Stimulated activated CD8-positive, alpha-beta memory T cell treated with anti-CD3 and anti-CD28 coated beads, Interleukin-15, amount 100 ng/mL, for 24 hours (primary cell): ENCODE measurements at places on chromosomes 7 and 10.

- no peak for DNase-seq
These were observed 903 bp upstream of the KCNMA1 start for GRCh38 chr10:77638321-77639101.

- no peak for DNase-seq
These were observed 22.5 kb downstream of the TBC1D12 start for GRCh38 chr10:94424714-94425337.

- no peak for DNase-seq
These were observed 64.5 kb upstream of the MRLN start for GRCh38 chr10:59817773-59818172.

- DNase-seq = no peak
These were observed 166.5 kb downstream of the EGFR start for GRCh38 chr7:55185321-55185802.

DNA sequence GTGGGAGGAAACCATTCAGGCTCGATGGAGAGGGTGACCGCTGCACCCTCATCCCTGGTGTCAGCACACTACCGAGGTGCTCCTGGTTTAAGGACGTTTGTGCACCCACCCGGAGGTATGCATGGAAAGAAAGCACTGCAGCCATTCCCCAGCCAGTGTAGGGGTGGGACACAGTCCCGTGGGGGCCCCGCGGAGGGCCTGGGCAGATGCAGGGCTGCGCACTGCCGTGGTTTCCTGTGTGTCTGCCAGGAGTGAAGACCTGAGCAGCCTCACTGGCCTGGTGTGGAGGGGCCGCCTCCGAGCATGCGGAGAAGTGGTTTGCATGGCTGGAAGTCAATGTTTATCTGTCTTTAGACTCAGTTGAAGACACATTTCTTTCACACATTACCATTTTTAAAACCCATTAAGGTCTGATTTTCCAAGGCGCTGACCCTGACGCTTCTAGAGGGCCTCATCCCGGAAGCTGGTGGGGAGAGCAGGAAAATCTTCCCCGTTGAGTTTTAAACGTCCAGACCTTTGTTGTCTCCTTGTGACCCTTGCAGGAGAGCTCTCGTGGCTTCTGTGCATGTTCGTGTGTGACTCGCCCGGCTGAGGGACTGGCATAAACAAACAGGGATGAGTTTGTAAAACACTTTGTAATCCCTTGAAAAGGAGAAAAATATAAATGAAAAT lies 188.1 kb downstream of the MGMT start:
- DNase-seq = no peak
